ENCODE measurements at places on chromosomes 6 and 20. TPM values are rescaled to one million over a fixed set of nuclear protein-coding genes. Genes with fewer than 3 reads are reported as not detected.

Gene DEFB124
- not detected for total RNA-seq

Gene ADISSP
- total RNA-seq = 17.3 TPM

Gene PDE10A
- 213 TPM for total RNA-seq

Gene WASF1
- 66.4 TPM for total RNA-seq

Gene MOG
- 1.4 TPM for total RNA-seq

Gene HDGFL1
- total RNA-seq = not detected

Data from diencephalon (tissue), 1 donor.